ENCODE measurements at places on chromosomes 11 and 22. TPM values are rescaled to one million over a fixed set of nuclear protein-coding genes. Genes with fewer than 3 reads are reported as not detected.

- no peak for DNase-seq
Measured at GRCh38 chr11:2461956-2462542, 17.2 kb downstream of the KCNQ1 start.

DNA sequence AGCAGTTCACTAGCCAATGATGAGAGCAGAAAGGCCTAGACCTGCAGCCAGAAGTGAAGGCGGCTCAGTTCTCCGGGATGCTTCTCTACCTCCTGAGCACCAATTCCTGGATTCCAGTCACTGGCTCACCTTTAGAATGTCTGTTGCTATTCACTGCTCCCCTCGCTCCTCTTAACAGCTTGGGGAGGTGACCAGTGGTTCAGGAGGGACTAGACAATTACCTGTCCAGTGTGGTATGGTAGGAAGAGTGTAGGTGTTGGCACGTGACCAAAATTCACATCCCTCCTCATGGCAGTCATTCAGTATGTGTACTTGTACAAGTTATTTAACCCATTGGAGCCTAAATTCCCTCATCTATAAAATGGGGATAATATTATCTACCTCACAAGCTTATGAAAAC, 4.0 kb downstream of the THRSP start:
- DNase-seq, result no peak

DNA sequence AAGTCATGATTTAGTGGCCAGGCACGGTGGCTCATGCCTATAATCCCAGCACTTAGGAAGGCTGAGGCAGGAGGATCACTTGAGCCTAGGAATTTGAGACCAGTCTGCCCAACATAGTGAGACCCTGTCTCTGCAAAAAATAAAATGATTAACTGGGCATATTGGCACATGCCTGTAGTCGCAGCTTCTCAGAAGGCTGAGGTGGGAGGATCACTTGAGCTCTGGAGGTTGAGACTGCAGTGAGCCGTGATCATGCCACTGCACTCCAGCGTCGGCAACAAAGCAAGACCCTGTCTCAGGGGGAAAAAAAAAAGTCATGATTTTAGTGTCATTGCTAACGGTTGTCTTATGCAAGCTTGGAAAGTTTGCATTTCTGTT, 11.9 kb downstream of the UBE2L3 start:
- DNase-seq, result no peak

MMP10 gene
- total RNA-seq, result not detected

Measured in omental fat pad (tissue), 4 donors.